ENCODE measurements at places on chromosomes 1 and 21. TPM values are rescaled to one million over a fixed set of nuclear protein-coding genes. Genes with fewer than 3 reads are reported as not detected.
A peak's percentile ranks its signal among the peaks of the same experiment; 100 is the strongest.

DNA sequence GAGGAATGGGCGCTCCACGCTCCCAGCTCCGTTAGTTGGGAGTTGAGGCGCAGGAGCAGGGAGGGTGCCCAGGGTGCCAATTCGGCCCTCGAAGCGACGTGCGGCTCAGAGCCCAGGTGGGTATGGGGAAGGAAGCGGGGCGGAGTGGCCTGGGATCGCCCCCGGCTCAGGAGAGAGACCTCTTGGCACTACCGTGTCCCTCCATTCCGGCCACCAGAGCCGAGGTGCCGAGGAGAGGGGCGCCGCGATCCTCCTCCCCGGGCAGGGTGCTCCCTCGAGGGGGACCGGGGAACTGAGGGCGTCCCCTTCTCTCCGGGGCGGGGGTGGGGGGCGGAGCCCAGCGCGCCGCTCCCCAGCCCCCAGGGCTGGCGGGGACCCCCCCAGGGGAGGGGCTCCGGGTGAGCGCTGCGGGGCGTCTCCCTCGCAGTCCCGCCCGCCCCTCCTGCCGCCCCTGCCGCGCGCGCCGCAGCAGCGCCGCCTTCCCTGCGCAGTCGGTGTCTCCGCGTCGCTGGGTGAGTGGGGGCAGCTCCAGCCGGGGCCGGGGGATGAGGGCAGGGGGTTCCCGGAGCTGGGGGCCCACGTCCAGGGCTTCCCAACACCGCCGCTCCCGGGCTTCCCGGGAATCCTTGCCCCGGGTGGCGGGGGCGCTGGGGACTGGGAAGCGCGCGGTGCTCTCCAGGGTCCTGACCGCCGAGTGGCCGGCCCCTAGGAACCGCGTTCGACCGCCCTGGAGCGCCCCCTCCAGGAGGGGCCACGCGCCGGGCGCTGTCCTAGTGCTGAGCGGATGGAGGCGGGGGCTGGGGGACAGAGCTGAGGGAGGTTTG lies at the start of gene HPCA:
TSS of gene HPCA (plus strand) at position 488 of the 824 bp plus-strand sequence. CDS start 2,408 bp downstream, outside the sequence.
- no peaks in the 10 kb centered on the region for H3K36me3 ChIP-seq
- peaks cover 16% of the 10 kb centered on the region for H3K27me3 ChIP-seq
- no peak within 1 kb of the TSS for H3K27ac ChIP-seq
- no peaks in the 10 kb centered on the region for H3K4me1 ChIP-seq
- no peak within 1 kb of the TSS for H3K4me3 ChIP-seq
- peak; percentile 81 for DNase-seq

DNA sequence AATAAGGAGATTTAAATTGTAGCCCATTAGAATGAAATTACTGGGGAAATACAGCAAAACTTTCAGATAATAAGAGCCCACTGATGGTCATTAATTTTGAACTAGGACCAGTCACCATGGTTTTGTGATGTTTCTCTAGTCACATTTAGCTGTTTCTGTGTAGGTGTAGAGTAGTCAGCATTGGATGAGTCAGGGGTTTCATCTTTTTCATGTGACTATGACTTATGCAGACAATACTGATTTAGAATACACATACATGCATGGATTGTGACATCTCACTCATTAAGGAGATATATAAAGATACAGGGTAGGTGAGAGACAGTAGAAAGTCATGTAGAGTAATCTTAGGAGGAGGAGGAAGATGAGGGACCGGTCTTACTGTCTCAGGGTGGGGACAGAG lies 1192.7 kb downstream of the KCNT2 start:
- no peaks in the 10 kb centered on the region for H3K36me3 ChIP-seq
- DNase-seq = peak; percentile 57
- H3K27ac ChIP-seq = no peak overlapping the region
- H3K27me3 ChIP-seq = no peaks in the 10 kb centered on the region
- H3K4me3 ChIP-seq = no peak overlapping the region
- no peaks in the 10 kb centered on the region for H3K4me1 ChIP-seq

S100A2 gene
- total RNA-seq = 9.0 TPM

DNA sequence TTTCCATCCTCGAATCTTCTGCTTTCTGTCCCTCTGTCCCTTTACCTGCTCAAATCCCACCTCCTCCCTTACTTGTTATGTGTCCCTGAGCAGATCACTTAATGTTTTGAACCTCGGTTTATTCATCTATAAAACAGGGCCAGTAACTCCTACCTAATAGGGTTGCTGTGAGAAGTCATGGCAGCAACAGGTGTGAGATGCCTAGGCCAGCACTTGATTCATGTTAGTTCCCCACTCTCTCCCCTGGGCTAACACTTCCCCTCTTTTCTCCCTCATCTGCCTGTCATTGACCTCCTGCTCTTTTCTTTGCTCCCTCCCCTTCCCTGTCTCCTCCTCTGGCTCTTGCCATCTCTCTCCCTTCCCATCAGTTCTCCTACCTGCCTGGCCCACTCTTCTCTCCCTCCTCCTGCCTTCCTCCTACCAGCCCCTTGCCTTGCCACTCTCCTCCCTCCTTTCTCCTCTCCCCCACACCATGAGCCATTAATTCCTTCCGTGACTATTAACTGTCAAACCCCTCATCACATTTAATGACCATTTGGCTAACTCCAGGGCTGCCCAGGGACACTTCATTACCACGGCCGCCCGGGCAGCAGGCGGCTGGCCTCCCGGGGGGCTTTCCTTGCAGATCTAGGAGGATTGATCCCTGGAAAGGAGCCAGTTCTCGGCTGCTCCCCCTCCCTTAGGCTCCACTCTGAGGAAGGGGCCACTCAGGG lies 90.6 kb upstream of the CD1D start:
- H3K36me3 ChIP-seq = peaks cover 49% of the 10 kb centered on the region
- H3K27me3 ChIP-seq = no peaks in the 10 kb centered on the region
- H3K4me1 ChIP-seq = no peaks in the 10 kb centered on the region
- no peak overlapping the region for H3K4me3 ChIP-seq
- H3K27ac ChIP-seq = no peak overlapping the region

DNA sequence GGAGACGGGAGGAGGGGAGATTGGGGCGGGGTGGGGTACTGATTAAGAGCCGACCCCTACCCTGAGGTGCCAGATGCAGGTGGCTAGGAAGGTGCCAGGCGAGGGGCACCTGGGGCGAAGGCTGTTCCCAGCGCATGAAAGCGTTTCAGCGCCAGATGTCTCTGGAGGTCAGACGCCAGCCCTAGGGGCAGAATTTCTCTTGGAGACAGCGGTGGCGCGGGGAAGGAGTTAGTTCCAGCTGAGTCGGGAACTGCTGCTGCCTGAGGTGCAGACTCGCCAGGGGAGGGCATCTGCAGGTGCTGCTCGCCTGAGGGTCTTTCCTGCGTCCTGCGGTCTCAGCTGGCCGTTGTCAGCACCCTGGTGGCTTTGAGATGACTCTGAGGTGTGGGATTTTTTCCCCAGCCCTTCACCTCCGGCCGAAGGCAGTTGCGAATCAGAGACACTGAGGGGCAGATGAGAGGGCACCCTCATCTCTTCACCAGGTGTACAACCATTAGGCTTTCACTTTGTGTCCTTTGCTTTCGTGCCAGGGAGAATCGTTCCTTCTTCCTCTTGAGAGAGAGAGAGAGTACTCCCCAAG lies 539 bp downstream of the CGN start:
- H3K27ac ChIP-seq = no peak overlapping the region
- no peaks in the 10 kb centered on the region for H3K36me3 ChIP-seq
- DNase-seq = peak; percentile 50
- peaks cover 78% of the 10 kb centered on the region for H3K27me3 ChIP-seq

- no peaks in the 10 kb centered on the region for H3K27me3 ChIP-seq
- H3K4me3 ChIP-seq = no peak overlapping the region
- no peaks in the 10 kb centered on the region for H3K36me3 ChIP-seq
Observed at GRCh38 chr1:180586671-180587155, 27.9 kb downstream of the OVAAL start.

GRCh38 chr21:42032968-42033367 lies 22.8 kb upstream of the ZBTB21 start:
- no peak overlapping the region for H3K27ac ChIP-seq
- no peaks in the 10 kb centered on the region for H3K36me3 ChIP-seq
- no peak overlapping the region for H3K4me3 ChIP-seq
- no peaks in the 10 kb centered on the region for H3K27me3 ChIP-seq
- no peak for DNase-seq
- no peaks in the 10 kb centered on the region for H3K4me1 ChIP-seq

SPATA21 gene
- not detected for total RNA-seq

DNA sequence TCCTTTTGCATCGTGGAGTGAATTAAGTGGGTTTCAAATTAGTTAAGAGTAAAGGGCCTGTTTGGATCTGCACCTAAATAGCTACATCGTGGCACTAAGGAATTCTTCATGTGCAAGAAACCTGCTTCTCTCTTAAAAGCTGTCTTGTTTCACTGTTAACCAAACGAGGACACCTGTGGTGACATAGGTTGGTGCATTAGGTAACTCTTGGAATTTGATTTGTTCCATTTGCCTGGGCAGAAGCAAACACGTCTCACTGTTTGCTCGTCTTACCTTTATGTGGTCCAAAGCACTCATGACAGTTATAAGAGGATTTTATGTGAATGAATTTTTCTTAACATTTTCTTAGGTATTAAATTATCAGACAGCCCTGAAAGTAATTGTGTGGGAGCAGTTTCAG lies 60.9 kb downstream of the PRDM2 start:
- no peak overlapping the region for H3K27ac ChIP-seq
- no peaks in the 10 kb centered on the region for H3K36me3 ChIP-seq
- DNase-seq = no peak
- H3K4me3 ChIP-seq = no peak overlapping the region
- peaks cover 46% of the 10 kb centered on the region for H3K4me1 ChIP-seq

DNA sequence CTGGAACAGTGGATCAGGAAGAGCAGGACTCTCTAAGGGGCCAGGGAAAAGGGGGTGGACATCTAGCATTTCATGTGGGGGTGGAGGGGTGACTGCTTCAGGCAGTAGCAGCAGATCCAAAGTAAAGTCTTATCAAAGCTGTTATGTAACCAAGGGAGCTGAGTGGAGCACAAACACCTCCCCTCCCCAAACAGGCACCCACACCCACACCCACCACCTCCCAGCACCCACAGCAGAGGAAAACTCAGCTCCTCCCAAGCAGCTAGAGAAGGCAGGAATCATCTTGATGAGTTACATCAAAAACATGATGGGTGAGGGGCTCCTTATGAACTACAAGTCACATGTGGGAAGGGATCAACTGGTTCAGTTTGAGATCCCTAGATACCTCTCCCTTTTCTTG lies 6.0 kb downstream of the DLGAP3 start:
- no peaks in the 10 kb centered on the region for H3K4me1 ChIP-seq
- peaks cover 16% of the 10 kb centered on the region for H3K27me3 ChIP-seq
- H3K36me3 ChIP-seq = no peaks in the 10 kb centered on the region
- no peak overlapping the region for H3K27ac ChIP-seq
- DNase-seq = no peak
- H3K4me3 ChIP-seq = no peak overlapping the region

Measured in GM23248 (cell line).